Stimulated activated CD4-positive, alpha-beta T cell treated with anti-CD3 and anti-CD28 coated beads, Interleukin-1b, Interleukin-23, amount 100 ng/mL, for 48 hours (primary cell): ENCODE measurements at places on chromosomes 7 and 10.

GRCh38 chr10:107442035-107442505 lies 277.6 kb upstream of the SORCS1 start:
- no peak for DNase-seq

GRCh38 chr7:139560678-139561077 lies 37.2 kb downstream of the CLEC2L start:
- no peak for DNase-seq

DNA sequence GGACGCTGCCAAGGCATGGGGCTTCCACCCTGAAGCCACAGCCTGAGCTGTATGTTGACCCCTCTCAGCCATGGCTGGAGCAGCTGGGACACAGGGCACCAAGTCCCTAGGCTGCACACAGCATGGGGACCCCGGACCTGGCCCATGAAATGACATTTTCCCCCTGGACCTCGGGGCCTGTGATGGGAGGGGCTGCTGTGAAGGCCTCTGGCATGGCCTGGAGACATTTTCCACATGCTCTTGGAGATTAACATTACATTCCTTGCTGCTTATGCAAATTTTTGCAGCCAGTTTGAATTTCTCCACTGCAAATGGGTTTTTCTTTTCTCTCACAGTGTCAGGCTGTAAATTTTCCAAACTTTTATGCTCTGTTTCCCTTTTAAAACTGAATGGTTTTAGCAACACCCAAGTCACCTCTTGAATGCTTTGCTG lies 463.6 kb downstream of the ZWINT start:
- no peak for DNase-seq

GRCh38 chr7:9127901-9128300 lies 694.5 kb downstream of the NXPH1 start:
- no peak for DNase-seq

DNA sequence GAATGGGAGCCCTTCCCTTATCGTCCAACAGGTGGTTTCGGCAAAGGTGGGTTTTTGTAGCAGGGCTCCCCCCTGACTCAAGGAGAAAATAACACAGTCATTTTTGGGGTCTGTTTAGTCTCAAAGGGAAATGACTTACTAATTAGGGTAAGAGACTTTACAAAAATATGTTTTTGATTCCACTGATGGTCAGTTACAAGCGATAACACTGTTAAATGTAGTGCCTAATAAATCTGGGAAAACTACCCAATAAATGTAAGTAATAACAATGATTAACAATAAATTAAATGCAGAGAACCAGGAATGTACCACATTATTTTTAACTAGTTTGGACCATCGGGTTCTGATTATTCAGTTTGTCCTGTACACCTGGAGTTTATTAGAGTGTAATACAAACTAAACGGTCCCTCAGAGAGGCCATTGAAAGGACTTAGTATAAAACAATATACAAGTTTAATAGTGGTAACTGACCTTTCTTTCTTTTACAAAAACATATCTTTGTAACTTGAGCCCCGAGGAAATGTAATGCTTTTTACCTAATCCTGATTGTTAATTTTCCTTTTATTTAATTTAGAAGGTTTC lies 216.2 kb upstream of the HABP2 start:
- DNase-seq = no peak

DNA sequence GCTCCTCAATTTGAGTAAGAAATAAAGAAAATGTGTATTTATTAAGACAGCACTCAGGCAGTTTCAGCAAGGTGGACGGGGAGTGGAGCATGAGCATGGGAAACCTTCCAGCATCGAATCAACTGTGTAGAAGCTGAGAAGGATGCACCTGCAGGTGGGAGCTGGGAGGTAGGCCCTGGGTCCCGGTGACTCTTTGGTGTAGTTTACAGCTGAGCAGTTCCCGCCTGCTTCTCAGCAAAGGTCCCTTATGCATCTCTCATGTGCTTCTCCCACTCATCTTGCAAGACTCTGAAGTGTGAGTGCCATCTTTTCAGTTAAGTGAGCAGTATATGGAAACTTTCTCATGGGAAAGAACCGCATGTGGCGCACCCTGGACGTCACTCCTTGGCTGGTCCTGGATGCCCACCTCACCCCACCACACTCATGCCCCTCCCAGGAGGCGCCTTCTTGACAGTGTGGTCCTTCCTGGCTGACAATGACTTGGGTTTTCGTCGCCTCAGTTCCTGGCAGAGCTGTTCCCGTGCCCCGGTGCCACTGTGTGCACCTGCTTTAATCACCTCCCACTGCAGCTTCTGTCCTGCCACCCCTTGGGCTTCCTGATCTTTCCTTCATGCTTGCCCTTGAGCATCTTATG lies 19.8 kb upstream of the PURB start:
- no peak for DNase-seq

DNA sequence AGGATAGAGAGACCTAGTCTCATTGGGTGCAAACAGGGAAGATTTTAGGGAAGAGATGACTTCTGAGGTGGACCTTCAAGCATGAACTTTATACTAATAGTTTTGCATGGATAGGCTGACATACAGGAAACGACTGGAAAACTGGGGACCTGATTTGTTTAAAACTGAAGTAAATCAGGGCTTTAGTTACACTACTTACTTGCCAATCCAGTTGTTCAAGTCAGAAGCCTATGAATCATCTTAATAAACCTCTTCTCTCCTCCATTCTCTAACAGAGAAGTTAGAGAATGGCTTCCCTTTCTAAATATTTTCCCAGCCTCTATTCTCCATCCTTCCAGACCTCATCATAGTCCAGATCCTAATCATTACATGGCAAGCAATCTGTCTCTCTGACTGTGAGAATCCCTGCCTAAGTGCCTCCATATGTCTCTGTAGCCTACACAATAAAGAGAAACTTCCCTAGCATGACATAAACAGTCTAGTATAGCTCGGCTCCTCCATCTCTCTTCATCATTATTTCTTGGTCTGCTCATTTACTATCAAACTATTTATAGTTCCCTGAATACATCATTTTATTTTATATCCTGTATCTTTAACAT lies 55.8 kb downstream of the PRKG1 start:
- no peak for DNase-seq

DNA sequence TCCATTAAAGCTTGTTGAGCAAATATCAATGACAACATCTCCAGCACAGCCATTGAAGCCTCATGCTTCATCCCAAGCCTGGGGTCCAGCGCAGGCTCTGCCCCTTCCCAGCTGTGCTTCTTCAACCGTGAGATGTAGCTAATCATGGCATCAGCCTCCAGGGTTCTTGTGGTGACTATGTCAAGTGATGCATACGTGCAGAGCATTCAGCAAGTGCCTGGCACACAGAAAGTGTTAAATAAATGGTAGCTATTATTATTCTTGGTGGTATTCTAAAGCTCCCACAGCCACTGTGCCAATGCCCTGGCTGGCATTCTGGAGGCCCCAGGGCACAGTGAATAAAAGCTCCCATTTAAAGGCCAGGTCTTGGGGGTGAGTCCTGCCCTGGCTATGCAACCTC lies 146.6 kb downstream of the WDR11 start:
- DNase-seq = no peak

GRCh38 chr7:11343818-11344413 lies 370.2 kb downstream of the PHF14 start:
- DNase-seq = no peak

DNA sequence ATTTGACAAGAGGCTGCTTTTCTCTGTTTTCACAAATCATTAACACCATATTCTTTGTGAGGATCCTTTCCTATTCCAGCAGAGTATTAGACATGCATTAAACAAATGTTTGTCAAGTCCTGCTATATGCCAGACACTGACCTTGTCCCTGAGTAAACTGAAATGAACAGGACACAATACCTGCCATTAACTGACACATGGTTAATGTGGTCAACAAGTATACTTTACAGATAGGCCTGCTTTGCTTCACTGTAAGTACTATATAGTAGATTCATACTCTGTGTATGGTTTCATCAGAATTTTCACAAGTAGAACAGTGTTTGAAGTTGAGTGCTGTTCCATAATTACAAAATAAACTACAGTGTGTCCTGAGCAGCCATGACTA lies 5.9 kb downstream of the TNKS2 start:
- no peak for DNase-seq

DNA sequence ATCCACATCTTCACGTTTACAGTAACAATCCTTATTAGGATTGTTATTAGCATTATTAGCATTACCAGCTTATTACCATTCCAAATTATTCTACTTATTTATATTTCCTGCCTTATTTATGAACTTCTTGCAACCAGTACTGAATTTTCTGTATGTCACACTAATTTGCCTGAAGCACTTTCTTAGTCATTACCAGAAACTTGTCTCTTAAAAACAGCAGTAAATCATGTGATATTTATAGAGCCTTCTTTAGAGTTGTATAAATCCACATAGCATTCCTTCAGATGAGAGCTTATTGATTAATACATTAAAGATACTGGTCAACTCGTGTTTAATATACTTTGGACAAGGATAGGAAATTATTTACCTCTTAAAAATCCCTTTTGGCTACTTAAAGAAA lies 618.6 kb downstream of the SUGCT start:
- no peak for DNase-seq

DNA sequence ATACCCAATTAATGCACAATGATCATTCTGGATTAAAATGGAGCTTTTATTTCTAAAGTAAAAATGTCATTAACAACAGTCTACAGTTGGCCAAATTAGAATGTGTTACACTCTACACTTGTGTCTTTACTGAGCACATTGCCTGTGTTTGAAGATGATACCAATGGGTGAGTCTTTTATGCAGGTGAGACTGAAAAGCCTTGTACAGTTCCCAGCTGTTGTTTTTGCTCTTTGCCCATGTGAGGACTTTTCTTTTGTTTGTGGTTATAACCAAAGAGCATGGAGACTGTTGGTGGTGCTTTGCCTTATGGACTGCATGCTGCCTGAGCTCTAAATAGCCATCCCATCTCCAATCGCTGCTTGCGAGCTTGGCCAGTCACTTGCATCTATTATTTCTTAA lies 264.5 kb downstream of the GATA3 start:
- no peak for DNase-seq

DNA sequence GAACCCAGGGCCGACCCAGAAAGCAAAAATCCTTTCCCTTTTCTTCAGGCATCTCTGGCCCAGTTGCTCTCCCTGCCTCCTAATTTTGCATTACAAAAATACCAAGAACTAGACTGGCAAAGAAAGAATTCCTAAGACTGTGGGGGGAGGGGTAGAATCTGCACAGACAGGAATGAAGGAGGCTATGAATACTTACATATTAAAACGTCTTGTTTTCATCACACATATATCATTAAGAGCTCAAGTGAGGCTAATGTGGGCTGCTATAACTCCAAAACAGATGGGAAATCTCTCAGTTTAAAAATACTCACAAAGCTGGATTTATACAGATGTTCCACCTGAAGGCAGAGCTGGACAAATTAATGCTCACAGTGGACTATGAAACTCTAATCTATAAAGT lies 29.2 kb upstream of the MKX start:
- no peak for DNase-seq

GRCh38 chr10:103791858-103792257 lies 63.5 kb downstream of the SH3PXD2A start:
- DNase-seq = no peak

DNA sequence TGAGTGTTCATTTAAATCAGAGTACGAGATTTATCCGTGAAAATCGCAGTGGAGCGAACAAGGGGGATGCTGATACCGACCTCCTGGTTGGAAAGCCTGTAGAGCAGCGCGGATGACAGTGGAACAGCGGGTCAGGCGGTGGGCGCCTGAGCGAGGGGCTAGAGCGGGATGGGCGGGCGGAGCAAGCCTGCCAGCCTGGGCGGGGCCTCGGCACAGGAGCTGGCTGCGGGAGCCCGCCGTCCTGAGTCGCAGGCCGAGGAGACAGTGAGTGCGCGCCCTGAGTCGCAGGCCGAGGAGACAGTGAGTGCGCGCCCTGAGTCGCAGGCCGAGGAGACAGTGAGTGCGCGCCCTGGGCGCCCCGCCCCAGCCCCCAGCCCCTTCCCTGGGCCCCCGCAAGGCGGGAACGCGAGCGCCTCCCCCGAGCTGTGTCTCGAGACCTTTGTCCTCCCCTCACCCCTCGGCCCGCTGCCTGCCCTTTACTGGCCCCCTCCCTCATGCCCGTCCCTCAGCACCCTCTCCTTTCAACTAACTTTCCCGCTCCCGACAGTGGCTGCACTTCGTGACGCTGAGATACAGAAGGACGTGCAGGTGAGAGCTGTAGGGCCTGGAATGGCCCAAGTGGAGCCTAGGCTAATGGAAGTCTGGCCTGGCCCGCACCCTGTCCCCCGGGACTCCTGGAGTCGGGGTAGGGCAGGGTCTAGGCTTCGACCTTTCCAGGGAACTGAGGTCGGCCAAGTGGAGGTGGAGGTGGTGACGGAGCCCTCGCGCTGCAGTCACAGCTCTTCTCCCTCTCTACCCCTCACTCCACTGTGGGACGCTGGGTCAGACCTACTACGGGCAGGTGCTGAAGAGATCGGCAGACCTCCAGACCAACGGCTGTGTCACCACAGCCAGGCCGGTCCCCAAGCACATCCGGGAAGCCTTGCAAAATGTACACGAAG lies at the start of gene AS3MT:
Gene AS3MT, plus strand, starts transcription at position 213 of the 941 bp plus-strand sequence. Its CDS starts 123 bp downstream, at position 336.
- DNase-seq = peak; percentile 32

DNA sequence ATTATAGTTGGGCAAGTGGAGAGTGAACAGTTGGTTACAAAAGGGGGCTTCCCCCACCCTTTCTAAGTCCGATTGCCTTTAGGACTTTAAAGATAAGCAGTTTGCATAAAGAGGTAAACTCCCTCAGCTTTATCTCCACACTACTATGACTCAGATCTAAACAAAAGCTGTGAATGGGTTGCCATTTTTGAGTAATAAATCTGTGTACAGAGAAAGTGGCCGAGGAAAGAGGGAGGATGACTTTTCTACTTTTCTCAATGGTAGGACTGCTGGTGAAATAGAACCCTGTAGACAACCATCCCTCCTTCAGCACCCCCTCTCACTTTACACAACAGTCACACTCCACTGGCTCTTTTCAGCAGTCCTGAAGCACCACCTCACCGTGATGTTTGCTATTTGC lies 71.2 kb downstream of the DNMBP start:
- no peak for DNase-seq

GRCh38 chr10:63666836-63667383 lies 145.7 kb downstream of the REEP3 start:
- no peak for DNase-seq

DNA sequence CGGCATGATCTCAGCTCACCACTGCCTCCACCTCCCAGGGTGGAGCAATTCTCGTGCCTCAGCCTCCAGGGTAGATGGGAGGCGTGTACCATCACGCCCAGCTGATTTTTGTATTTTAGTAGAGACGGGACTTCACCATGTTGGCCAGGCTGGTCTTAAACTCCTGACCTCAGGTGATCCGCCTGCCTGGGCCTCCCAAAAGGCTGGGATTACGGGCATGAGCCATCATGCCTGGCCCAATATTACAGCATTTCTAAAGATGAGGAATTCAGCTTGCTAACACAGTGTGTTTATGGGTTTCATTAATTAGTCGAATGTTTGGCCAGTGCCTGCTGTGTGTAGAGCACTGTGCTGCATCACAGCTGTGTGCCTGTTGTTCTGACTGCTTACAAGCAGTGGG lies 3.7 kb downstream of the WDR37 start:
- DNase-seq = no peak

DNA sequence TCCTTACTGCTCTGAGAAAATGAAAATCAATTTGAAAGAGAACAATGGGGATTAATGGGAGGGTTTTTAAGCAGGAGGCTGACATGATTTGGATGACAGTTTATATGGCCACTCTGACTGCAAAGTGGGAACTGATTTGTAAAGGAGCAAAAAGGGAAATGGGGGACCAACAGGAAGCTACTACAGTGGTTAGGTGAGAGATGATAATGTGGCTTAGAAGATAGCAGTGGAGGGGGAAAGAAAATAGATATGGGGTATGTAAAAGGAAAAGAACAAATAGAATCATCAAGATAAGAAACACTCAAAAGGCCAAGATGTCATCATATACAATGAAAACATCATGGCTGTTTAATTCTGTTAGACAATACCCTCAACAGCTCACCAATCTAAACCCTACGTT lies 177.5 kb downstream of the ANK3 start:
- no peak for DNase-seq
